ENCODE measurements at places on chromosomes 2 and 18.

- DNase-seq = peak; percentile 44
Observed at GRCh38 chr2:143110758-143111428, 18.3 kb upstream of the ARHGAP15 start.

- no peak for DNase-seq
Observed at GRCh38 chr2:73033766-73034381, 37.6 kb downstream of the SFXN5 start.

- DNase-seq = no peak
Observed at GRCh38 chr2:227933884-227934283, 62.5 kb downstream of the DAW1 start.

- DNase-seq = no peak
Observed at GRCh38 chr2:655626-656025, 21.6 kb downstream of the TMEM18 start.

DNA sequence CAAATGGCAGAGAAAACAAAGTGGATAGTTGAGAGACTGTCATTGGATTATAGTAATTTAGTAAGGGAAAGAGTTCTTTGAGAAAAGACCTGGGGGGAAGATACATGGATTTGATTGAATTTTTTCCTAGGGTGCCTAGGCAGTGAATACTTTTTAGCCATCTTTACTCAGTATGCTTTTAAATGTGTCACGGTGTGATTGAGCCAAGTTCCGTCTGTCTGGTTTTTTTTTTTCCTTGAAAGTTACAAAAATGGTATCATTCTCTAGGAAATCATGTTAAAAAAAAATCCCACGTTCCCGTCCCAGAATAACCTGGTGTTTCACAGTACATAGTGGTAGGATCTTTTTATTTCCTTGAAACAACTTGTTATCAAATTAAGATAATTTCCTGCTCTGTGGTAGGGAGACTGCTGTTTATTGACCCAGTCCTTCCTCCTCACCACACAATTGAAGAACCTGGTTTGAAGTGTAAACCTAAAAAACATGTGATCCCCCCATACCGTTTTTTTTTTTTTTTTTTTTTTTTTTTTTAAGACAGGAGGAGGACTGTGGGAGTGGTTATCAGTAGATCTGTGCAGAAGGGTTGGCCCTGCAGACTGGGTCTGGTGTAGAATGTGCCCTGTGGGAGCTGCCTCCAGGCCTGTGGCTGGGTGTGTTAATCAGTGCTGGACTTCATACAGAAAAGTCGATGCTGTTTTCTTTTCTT lies 55.1 kb downstream of the DGKD start:
- DNase-seq = no peak

DNA sequence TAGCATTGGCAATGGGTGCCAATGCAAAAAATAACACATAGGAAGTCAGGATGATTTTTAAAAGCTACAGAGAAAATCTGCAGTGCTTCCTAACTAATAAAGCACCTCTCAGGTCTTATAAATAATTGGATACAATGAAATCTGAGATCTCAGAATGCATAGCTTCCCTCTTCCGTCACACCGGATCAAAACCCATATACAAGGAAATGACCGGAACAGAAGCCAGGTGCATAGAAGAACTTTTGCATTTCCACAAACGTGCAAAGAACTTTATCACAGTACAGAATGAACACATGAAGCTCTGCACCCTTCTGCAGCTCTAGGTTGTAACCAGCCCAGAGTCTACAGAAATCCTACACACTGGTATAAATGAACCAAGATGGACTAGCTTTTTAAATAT lies 145.4 kb downstream of the TCF4 start:
- DNase-seq = no peak

- DNase-seq = no peak
Observed at GRCh38 chr2:212726403-212726802, 187.8 kb upstream of the ERBB4 start.

DNA sequence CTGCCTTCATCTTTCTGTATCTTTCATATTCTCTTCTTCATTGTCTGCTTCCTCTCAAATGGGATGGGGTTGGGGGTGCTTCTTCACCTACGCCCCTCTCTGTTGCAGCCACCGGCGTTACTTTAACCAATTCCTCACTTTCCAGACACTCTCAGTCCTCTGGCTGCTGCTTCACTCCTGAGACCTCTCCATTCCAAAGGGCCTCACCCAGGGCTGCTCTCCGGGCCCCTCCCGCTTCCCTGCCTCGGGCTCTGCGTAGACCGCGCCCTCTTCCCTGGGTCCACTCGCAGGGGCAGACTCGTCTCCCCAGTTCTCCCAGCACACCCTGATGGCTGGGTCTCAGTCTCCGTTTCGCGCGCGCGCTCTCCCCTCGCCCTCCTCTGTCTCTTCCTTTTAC lies 926 bp downstream of the SERPINB8 start:
- no peak for DNase-seq

DNA sequence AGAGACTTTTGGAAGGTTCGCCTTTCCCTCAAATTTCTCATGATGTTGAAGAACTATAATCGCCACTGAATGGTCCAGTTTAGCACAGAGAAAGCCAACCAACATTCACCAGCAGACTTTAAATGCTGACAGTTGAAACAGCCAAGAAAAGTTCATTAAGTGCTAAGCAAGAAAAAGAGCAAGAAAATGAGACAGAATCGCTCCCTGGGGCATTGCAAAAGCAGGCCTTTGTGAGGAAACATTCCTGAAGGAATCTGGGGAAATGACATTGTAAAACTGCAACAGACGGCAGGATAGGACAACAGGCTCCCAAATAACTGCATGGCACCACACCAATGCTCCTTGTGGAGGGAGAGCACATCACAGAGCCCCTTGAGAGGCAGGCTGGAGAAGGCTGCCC lies 269.3 kb upstream of the ID2 start:
- DNase-seq = no peak

DNA sequence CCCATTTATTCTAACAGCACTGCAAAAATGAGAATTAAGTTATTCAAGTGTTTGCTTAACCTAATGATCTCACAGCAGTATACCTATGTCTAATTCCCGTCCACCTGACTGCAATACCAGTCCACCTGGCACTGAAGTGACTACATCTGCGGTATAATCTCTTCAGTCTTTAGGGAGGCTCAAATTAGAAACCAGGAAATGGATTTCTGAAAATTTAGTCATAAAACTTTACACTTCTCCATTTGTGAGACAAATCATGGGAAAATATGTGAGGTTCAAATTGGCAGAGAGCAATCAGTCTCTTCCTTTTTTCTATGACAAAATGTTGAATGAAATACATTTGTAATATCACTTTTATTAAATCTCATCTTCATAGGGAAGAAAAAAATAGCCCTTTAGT lies 33.0 kb downstream of the FTCDNL1 start:
- no peak for DNase-seq

- DNase-seq = no peak
Observed at GRCh38 chr2:214529514-214529913, 118.7 kb downstream of the VWC2L start.

- DNase-seq = no peak
Observed at GRCh38 chr18:45361125-45361851, 254.0 kb upstream of the SLC14A2 start.

DNA sequence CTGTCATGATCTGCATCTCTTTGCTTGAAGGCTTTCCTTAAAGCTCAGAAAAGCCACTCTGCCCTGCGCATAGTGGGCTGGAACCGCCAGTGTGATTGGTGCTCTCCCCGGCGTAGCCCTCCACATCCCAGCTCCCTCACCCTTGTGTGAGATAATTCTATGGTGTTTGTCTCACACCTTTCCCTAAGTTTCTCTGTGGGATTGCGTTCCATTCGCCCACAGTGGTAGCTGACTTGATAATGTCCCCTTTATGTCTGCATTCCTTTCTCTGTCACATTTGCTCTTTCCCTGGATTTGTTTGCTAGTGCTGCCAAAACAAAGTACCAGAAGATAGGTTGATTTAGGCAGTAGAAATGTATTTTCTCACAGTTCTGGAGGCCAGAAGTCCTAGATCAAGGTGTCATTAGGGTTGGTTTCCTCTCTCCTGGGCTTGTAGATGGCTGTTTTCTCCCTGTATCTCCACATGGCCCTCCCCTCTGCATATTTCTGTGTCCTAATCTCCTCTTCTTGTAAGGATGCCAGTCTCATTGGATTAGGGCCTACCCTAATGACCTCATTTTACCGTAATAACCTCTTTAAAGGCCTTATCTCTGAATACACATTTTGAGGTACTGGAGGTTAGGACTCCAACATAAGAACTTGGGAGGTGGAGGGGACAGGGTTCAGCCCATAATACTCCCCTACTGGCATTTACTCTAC lies 7.4 kb upstream of the TMEM87B start:
- no peak for DNase-seq

- DNase-seq = no peak
Observed at GRCh38 chr2:238155761-238156694, 2.7 kb upstream of the ERFE start.
